ENCODE measurements at places on chromosomes 2 and 18.

GRCh38 chr2:144233317-144233716 is 286.6 kb downstream of the ZEB2 start:
- DNase-seq = no peak

GRCh38 chr2:46737577-46737976 is 178.0 kb downstream of the MCFD2 start:
- no peak for DNase-seq

GRCh38 chr2:205903549-205904129 is 182.3 kb downstream of the INO80D start:
- DNase-seq = no peak

- DNase-seq = no peak
These were observed 71.6 kb downstream of the ACTR2 start for GRCh38 chr2:65299246-65299645.

DNA sequence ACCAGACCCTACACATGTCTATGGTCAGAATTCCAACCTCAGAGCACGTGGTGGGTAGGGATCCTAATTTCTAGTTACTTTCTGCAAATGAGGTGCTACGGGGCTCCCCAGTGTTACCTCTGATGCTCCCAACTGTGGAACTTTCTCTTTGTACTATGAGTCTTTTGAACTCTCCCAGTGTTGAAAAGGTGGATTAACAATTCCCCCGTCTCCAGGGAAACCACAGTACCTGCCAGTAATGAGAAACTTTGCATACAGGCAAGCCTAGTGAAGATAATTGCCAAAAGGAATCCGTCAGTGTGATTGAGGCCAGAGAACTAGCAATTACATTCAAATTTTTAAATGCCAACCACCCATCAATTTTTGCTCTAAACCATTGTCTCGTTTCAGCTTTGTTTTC is 129.0 kb upstream of the FOSL2 start:
- DNase-seq = no peak

GRCh38 chr2:63301481-63301880 is 250.9 kb downstream of the OTX1 start:
- no peak for DNase-seq

DNA sequence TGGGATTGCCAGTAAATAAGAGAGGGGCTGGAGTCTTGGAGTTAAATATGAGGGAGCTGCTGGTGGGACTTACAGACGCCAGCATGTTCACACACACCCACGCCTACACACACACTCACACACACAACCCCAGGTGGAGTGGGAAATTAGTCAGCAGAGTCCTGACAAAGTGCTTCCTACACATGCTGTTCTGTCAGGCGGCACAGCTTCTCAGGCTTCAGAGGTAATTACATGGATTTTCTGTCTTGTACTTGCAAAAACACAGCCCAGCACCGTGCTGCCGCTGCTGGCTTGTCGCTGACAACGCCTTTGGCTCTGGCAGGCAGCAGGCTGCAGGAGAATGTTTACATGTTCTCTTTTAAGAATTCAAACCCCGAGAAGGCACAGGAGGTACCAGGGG is 1186.3 kb upstream of the CELF4 start:
- DNase-seq = no peak

DNA sequence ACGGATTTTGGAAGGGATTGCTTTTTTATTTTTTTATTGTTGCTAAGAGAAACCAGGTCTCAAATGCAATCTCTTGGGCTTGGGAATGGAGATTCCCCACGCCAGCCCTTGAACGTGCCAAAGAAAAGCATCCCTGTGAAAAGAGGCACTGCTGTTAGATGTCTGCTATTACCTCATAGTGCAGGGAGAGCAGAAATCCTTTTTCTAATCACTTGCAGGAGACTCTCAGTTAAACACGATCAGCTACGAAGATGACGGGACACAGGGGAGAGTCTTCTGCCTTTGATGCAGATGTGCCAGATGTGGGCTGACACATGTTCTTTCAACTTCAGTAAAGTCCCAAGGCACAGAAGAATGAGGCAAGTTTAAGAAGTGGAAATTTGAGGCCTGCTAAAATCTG is 381.6 kb upstream of the TRIB2 start:
- DNase-seq = no peak

DNA sequence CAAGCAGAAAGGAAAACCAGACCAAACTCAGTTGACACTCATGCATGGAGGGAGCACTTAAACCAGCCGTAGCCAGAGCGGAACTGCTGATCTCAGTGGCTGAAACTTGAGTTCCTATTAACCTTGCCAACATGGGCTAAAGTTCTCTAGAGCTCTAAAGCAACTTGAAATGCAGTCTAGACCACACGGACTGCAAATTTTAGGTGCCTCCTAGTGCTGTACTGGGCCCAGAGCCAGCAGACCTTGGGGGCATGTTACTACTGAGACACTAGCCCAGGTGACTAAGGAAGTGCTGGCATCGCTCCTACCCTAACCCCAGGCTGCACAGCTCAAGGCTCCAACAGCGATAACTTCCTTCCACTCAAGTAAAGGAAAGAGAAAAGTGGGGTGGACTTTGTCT is 236.5 kb downstream of the AKAIN1 start:
- no peak for DNase-seq

- DNase-seq = no peak
These were observed 11.4 kb upstream of the ARHGAP25 start for GRCh38 chr2:68723181-68723580.

- DNase-seq = no peak
These were observed 797.0 kb upstream of the CHAC2 start for GRCh38 chr2:52970642-52971041.

DNA sequence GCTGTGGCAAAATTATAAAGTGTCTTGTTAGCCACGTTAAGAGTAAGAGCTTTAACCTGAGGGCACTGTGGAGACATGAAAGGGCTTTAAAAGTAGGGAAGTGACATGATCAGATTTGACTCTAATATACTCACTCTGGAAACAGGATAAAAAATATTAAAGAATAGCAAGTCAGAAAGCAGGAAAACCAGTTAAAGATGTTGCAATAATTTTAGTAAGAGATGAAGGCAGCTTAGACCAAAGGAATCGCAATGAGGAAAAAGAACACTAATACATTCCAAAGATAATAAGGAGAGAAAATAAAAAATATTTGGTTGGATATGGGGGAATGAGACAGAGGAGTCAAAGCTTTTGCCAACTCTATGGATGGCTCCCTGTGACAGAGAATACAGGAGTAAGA is 183.8 kb downstream of the DYM start:
- DNase-seq = no peak

- no peak for DNase-seq
These were observed 40.6 kb downstream of the KIAA2012 start for GRCh38 chr2:202113571-202114142.

DNA sequence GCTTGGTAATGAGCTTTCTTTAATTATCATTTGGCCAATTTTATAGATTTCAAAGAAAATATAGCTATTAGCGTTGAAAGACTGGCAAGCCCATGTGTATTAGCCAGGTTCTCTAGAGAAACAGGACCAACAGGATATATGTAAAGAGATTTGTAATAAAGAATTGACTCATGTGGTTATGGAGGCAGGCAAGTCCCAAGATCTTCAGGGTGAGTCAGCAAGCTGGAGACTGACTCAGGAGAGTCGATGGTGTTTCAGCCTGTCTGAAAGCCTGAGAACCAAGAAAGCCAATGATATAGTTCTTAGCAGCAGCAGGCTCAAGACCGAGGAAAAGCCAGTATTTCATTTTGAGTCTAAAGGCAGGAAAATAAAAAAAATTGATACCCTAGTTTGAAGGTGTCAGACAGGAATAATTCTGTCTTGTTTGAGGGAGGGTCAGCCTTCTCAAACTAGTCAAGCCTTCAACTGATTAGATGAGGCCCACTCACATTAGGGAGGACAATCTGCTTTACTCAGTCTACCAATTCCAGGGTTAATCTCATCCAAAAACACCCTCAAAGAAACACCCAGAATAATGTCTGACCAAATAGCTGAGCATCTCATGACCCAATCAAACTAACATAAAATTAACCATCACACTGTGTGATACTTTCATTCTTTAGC is 78.3 kb upstream of the CRIM1 start:
- no peak for DNase-seq

- no peak for DNase-seq
These were observed 1671.8 kb upstream of the SLC39A10 start for GRCh38 chr2:193985272-193985671.

DNA sequence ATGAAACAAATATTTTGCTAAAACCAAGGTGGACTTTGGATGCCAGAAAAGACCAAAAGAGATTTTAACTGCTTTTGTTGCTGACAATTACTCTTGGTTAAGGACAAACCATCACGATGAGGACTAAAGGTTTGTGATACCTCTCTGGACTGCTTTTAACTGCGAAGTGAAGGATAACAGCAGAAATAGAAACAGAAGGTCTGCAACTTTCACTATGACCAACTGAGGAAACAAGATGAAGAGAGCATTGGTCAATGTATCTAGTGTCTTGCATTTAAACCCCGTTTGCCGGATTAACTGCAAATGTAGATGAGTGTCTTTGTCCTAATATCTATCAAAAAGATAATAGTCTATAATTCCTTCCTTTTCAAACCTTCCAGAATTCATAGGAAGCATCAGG is 541.7 kb downstream of the ERBB4 start:
- no peak for DNase-seq

- DNase-seq = no peak
These were observed 423.4 kb downstream of the PID1 start for GRCh38 chr2:228847684-228848083.

GRCh38 chr18:41482501-41482900 is 472.5 kb upstream of the PIK3C3 start:
- no peak for DNase-seq

GRCh38 chr2:8168022-8168717 is 513.7 kb upstream of the ID2 start:
- DNase-seq = peak; percentile 13

- no peak for DNase-seq
These were observed 168.6 kb downstream of the SLC8A1 start for GRCh38 chr2:40283111-40283909.

GRCh38 chr2:61937886-61938285 is 32.4 kb downstream of the COMMD1 start:
- DNase-seq = no peak

DNA sequence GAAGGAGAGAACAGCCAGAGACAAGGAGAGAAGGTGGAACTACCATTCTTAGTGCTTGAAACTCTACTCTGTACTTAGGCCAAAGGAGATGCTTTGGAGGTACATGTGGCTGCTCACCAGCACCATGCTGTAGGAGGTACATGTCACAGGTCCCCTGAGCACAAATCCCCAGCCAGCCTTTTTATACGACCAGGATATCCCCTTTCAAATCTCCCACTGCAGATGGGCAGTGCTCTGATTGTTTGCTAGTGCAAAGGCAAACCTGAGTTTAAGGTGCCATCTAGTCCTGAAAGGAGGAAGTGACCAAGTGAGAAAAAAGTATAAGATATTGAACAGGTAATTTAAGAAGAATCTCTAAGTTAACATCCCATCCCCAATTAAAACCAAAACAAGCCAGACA is 17.1 kb upstream of the TTC21B start:
- no peak for DNase-seq

DNA sequence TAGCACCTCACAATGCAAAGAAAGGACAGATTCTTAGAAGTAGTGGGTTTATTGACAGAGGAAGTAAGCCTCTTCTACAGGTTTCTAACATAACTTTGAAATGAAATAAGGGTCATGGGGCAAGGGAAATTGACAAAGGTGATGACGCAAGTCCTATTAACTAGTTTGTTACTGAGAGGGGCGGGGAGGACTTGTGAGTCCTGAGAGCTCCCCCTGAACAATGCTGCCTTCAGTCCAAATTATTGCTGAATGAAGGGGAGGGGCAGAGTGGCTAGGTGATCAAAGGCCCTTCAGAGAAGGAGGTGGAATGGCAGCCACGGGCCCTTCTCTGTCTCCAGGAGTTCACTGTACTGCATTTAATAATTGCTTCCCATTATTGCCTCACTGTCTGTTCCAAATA is 390.0 kb downstream of the MEIS1 start:
- DNase-seq = no peak

- no peak for DNase-seq
These were observed 65.3 kb upstream of the FOXI3 start for GRCh38 chr2:88517759-88518201.

GRCh38 chr2:238306672-238306998 is 13.7 kb upstream of the TRAF3IP1 start:
- DNase-seq = no peak

DNA sequence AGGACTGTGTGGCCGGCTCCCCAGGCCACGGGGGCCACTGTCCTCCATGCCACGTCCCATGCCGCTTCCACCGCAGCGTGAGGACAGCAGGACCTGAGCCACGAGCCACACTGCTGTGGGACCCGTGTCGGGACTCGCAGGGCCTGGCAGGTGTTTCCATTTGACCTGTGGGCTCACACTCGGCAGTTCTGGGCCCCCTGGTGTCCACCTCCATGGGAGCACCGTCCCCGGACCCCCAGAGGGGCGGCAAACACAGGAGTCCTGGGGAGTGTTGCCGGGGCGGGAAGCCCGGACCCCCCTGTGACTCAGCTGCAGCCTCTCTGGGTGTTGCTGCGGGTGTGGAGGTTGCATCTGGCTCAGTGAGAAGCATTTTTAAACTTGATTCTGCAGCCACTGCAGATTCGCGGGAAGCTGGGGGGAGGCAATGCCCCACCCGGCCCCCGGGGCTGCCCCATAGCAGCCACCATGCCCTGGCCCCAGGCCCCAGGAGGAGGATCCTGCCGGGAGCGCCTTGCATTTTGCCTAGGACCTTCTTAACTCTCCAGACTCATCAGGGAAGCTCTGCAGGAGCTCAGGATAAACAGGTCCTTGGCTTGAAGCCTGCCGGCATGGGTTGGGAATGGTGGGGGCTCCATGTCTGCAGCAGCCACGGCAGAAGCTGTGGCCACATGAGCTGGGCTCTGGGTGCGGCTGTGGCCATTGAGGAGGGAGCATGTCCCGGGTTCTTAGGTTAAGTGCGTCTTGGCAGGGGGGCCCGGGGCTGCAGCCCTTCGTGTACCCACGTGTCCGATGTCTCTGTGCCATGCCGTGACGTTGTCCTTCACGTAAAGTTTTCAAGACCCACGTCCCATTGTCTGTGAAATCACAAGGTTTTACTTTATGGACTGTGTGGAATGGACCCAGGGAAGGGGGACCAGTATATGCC is 30.9 kb downstream of the NFATC1 start:
- no peak for DNase-seq

Data from CD4-positive, alpha-beta T cell treated with Interleukin-4 for 1 hour (primary cell).